ENCODE measurements at places on chromosomes 2 and 18.

GRCh38 chr2:74725287-74725686, 71.2 kb downstream of the SEMA4F start:
- DNase-seq: no peak

DNA sequence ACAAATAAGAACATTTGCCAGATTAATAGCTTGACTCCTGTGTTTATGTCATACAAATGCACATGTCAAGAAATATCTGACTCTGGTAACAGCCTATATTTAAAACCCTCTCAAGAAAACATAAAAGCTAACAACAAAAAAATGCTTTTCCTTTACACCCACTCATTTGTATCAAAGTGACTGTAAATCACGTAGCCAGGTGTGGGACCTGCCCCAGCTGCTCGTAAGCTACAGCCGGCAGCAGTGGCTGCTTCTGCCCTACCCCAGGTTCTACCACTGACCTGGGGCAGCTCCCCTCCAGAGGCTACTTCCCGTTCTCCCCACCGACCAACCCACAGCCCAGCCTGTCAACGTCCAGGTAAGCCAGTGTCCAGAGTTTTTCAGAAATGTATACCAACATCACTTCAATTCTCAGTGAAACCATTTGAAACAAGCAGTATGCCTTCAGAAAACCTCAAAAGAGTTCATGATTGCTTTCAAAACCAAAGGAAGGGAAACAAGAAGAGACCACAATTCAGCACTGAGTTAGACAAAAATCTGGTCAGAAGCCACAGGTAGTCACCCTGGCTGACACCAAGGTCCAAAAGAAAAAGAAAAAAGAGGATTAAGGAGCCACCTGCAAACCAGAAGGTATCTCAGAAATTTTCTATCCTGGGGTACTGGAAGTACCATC, 40.4 kb downstream of the KIDINS220 start:
- no peak for DNase-seq

DNA sequence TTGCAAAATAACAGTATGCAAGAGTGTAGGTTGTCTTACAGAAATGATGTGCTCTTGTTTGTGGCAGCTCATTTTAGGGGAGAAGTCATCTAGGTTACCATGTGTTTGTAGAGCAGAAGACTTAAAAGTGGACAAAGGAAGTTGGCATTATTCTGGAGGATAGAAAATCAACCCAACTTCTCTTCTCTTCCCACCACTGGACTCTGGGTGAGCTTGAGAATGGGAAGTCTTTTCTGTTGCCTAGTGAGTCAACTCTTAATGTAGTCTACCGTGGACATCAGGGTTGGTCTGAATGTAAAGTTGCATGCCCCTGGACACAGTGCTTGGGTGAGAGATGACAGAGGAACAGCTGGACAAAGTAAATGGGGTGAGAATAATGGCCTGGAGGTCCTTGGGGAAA, 98.3 kb downstream of the FMNL2 start:
- no peak for DNase-seq

DNA sequence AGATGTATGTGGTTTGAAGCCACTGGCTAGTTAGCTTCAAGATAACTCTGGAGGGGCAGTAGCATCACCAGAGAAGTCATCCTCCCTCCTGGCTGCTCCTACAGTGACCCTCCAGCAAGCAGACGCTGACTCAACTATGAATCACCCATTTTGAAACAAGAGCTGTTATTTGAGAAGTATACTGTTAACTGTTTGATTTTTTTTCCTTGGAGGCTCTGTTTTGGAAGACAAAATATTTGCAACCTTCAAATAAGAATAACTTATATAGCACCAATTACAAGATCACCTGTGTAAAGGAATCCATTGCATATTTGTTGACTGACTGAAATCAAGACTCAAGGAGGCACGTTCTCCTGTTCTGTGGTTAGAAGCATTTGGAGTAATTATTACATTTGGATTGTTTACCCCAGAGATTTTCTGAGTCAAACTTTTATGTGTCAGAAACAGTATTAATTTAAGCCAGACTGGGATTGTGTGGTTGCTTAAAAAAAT, 313.8 kb downstream of the MTX2 start:
- no peak for DNase-seq

Measured in forelimb muscle (tissue), 1 donor.